DMS79 (cell line): ENCODE measurements at places on chromosomes 1 and 21.

- no peak for DNase-seq
Measured at GRCh38 chr1:93828367-93828755, 50.6 kb downstream of the DNTTIP2 start.

GRCh38 chr1:230713915-230714764, at the start of gene AGT:
Gene AGT, minus strand, starts transcription at chr1:230714122. Its CDS starts 3,299 bp downstream, at chr1:230710823.
- DNase-seq = no peak

DNA sequence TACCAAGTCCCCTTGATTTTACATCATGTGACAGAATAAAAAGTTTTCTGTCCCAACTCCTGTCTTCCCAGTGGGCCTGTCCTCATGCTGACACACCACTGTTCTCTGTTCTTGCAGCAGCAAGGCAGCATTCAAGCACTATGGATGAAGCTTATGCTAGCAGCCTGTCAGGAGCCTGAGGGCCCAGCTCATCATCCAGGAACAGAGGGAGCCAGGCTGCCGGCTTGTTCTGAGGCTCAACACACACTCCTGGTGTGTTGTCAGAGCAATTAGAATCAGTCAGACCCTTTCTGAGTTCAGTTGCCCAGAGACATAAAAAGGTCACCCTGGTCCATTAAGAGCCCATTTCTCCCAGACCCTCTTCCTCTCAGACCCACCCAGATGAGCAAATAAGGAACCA, 282.9 kb downstream of the SEC16B start:
- DNase-seq = no peak

GRCh38 chr21:39178421-39178820, 4.8 kb downstream of the PSMG1 start:
- no peak for DNase-seq

- no peak for DNase-seq
Measured at GRCh38 chr21:45323487-45324311, 36.0 kb upstream of the POFUT2 start.

DNA sequence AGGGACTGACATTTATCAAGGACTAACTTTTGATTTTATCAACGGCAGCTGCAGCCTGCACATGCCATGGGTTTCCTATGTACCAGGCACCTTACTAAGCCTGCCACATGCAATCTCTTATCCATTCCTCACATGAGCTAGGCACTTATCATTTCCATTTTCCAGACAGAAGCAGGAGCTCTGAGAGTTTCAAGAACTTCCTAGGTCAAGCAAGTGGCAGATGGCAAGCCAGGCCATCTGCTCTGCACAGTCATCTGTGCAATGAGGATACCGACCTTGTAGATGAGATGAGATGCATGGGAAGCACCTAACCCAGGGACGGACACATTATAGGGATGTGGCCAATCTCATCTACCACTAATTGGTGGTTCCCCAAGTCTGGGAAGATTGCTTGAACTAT, 339.4 kb upstream of the USP24 start:
- DNase-seq = no peak

- DNase-seq = no peak
Measured at GRCh38 chr1:89945852-89946476, 48.9 kb upstream of the ZNF326 start.

- no peak for DNase-seq
Measured at GRCh38 chr1:29686012-29686930, 449.9 kb downstream of the PTPRU start.

GRCh38 chr1:916173-917075, 7.3 kb upstream of the SAMD11 start:
- DNase-seq = no peak

- no peak for DNase-seq
Measured at GRCh38 chr21:42118901-42119300, 47.8 kb downstream of the UMODL1 start.

- no peak for DNase-seq
Measured at GRCh38 chr1:12152113-12152891, 14.5 kb upstream of the TNFRSF1B start.

GRCh38 chr1:154342836-154343472, 17.6 kb downstream of the ATP8B2 start:
- DNase-seq = no peak

DNA sequence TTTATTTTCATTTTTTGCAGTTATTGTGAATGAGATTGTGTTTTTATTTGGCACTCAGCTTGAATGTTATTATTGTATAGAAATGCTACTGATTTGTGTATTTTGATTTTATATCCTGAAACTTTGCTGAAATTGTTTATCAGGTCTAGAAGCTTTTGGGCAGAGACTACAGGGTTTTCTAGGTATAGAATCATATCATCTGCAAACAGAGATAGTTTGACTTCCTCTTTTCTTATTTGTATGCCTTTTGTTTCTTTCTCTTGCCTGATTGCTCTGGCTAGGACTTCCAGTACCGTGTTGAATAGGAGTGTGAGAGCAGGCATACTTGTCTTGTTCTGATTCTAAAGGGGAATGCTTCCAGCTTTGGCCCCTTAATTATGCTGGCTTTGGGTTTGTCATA, 27.3 kb downstream of the ZNF691 start:
- DNase-seq = no peak

DNA sequence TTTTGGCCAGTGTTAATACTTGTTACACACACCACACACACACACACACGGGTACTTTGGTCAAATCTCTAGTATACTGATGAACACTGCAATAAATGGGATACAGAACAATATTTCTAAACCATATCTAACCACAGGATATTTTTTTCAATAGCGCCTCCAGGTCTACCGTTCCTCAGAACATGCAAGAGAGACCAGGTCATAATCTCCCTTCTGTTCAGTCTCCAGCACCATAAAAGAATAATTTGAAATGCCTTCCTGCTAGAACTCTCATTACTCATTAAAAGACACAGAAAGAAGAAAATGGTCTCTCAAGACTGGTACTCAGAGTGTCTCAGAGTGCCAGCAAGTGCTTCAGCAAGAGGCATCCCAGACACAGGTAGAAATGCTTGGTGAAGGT, 11.5 kb upstream of the SLC44A3 start:
- DNase-seq = peak; percentile 31

GRCh38 chr21:14762327-14762726, 216.2 kb upstream of the SAMSN1 start:
- no peak for DNase-seq

DNA sequence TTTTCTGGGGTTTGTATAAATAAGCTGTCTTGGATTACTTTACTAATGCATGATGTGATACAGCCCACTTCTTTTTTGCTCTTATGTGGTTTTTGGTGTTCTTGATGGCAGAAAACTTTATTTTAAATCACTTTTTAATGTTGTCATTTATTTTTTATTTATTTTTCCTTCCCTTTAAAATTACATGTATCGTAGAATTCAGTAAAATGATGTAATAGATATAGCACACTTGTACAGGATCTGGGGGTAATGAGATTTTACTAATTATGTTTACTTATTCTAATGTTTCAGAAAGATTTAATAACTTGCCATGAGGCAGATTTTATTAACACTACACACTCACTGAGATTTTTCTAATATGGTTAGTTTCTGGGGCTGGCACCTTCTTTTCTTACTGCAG, 701 bp upstream of the B3GALT2 start:
- no peak for DNase-seq

GRCh38 chr1:39387452-39387851, 104.0 kb upstream of the BMP8A start:
- DNase-seq = no peak

DNA sequence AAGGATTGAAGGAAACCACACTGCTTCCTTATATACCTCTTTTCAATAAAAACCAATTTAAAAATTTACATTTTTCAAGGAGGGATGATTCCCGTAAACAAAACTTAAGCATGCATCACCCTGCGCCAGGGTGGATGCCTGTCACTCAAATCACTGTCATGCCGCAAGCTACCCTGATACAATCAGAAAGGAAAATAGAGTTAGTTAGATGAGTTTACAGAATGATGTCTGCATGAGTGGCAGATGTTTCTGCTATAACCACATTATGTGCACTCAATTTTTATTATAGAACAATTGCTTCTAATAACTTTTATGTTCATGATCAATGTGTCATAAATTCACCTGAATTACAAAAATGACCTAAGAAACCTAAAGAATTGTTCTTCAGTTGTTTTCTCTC, 123.4 kb upstream of the ADGRL4 start:
- no peak for DNase-seq

- peak; percentile 25 for DNase-seq
Measured at GRCh38 chr1:108847494-108847893, 9.4 kb downstream of the AKNAD1 start.

DNA sequence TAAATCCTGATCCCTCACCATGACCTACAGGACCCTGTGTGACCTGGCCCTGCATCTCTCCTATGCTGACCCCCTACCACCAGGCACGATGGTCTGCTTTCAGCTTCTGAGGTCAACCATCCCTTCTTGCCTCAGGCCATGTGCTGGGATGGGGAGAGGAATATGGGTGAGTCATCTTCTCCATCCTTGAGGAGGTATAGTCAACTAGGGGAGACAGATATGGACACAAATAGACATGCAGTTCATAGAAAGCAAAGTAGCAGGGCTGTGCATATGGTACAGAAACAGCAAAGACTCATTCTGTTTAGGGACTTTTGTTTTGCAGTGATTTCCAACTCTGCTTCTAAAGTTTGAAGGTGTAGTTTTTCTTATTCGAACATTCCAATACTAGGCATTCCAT, 250.8 kb upstream of the FGGY start:
- no peak for DNase-seq

DNA sequence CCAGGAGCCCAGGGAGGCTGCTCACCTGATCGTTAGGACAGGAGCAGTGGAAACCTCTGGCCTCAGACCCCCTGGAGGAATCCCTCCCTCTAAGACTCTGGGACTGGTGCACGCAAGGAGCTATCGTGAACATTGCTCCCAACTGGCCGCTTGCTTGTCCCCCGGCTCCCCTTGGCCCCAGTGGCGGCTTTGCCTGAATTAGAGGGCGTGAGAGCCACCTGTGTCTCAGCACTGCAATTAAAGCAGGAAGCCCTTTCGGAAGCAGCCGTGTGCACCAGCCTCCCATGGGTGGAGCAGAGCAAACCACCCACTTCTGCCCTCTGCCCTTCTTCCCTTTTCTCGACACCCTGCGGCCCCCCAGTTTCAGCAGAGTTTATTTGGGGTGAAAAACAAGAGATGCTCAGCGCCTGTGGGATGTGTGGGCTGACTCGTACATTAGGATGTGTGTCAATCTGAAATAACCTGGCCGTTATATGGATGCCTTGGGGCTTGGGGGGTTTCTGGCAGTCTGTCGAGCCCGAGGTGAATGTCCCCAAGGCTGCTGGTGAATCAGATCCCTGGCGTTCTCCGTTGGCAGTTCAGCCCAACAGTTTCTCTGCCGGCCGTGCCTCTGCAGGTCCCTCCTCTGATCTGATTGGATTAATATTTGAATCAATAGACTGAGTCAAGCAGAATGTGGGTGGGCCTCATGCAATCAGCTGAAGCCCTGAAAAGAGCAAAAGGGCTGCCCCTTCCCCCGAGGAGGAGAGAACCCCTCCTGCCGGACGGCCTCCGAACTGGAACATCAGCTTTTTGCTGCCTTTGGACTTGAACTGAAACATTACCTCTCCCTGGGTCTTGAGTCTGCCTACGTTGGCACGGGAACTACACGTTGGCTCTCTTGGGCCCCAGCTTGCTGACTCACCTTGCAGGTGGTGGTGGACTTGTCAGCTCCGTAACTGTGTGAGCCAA, 7.3 kb upstream of the UMODL1 start:
- peak; percentile 84 for DNase-seq

GRCh38 chr1:55314740-55315139, 99.6 kb upstream of the USP24 start:
- DNase-seq = no peak

DNA sequence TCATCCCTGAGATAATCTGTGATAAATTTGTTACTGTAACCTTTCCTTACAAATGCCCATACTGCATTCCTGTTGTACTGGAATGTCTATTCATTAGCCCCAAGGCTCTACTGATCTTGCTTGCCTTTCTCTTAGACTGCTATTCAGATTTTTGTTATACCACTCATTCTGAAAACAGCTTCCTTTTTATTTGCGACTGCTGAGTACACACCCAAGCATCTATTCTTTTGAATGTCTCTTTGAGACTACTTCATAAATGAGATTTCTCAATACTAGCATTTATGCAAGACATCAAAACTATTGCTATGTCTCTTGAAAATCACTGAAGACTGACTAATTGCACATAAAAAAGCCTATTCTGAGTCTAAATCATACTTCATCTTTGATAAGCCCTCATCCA, 38.6 kb downstream of the DENND1B start:
- DNase-seq = no peak

- no peak for DNase-seq
Measured at GRCh38 chr1:165010418-165011070, 346.0 kb downstream of the LMX1A start.

GRCh38 chr1:91791103-91791502, 94.8 kb downstream of the TGFBR3 start:
- DNase-seq = no peak

DNA sequence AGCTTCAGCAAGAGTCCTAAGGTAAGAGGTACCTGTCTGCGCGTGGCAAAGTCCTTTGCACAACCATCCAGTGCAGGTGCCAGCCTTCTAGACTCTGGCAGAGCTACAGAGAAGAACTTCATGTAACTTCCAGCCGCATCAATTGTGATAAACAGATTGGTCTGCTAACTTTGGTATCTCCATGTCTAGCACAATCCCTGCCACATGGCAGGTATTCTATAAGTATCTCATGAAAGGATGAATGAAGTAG, 29.8 kb downstream of the CD48 start:
- DNase-seq = no peak

- DNase-seq = no peak
Measured at GRCh38 chr21:45536301-45537081, 5.7 kb downstream of the SLC19A1 start.

GRCh38 chr1:167663002-167663772, 33.2 kb downstream of the RCSD1 start:
- peak; percentile 6 for DNase-seq

GRCh38 chr1:95040032-95040525, 32.7 kb downstream of the ALG14 start:
- no peak for DNase-seq

DNA sequence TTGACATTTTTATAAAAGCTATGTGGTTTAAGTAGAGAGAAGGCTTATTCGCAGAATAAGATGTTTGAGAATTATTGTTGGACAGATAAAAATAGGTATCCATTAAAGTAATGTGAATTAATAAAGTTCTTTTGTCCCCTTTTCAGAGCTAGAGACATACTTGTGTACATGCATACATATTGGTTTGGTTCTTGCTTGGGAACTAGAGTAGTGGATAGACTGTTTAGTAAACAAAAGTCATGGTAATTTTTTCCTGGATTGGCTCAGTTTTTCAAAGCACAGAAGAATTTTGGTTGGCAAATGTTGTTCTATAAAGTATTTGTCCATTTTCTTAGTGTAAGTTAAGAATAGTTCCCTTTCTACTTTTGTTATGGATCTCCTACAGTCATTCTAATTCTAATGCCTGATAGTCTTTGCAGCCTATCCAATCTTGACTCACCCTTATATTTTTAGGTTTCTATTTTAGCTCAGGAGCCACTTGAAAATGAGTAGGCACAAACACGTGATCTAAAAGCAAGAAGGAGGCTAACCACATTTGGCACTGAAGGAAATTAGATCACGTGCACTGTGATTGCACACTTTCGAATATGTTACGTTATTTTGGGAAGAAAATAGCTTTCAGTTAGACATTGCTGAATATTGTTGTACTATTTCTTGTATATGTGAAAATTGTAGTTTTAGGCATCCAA, 47.0 kb downstream of the RABGAP1L start:
- no peak for DNase-seq
